ENCODE measurements at places on chromosomes 7 and 10. TPM values are rescaled to one million over a fixed set of nuclear protein-coding genes. Genes with fewer than 3 reads are reported as not detected.

PKD2L1 gene
- total RNA-seq, result not detected

KNDC1 gene
- 0.12 TPM for total RNA-seq

OPALIN gene
- total RNA-seq, result not detected

CAMK2B gene
- 1.3 TPM for total RNA-seq

PRKG1 gene
- 48.3 TPM for total RNA-seq

WIPF3 gene
- total RNA-seq, result not detected

LIPN gene
- not detected for total RNA-seq

TMEM184A gene
- total RNA-seq, result not detected

PRF1 gene
- total RNA-seq, result not detected

CHST3 gene
- 46.1 TPM for total RNA-seq

CYP2W1 gene
- total RNA-seq, result not detected

ATP6V0A4 gene
- total RNA-seq, result not detected

PNLIPRP3 gene
- total RNA-seq, result not detected

CPN1 gene
- not detected for total RNA-seq

COL13A1 gene
- total RNA-seq, result 14.8 TPM

MBLAC1 gene
- 2.5 TPM for total RNA-seq

NSUN6 gene
- 9.4 TPM for total RNA-seq

AGAP9 gene
- total RNA-seq, result 2.0 TPM

CACNB2 gene
- total RNA-seq, result 0.31 TPM

ZNF716 gene
- total RNA-seq, result not detected

KLLN gene
- total RNA-seq, result 0.56 TPM

CALML3 gene
- total RNA-seq, result not detected

CFAP70 gene
- total RNA-seq, result 1.6 TPM

VWDE gene
- not detected for total RNA-seq

PRSS37 gene
- total RNA-seq, result not detected

CRTAC1 gene
- total RNA-seq, result not detected

SLC29A4 gene
- 0.40 TPM for total RNA-seq

OR2A5 gene
- not detected for total RNA-seq

YAE1 gene
- 40.0 TPM for total RNA-seq

PKD1L1 gene
- total RNA-seq, result 0.13 TPM

CRPPA gene
- 2.7 TPM for total RNA-seq

PDE6C gene
- total RNA-seq, result not detected

AKR1C4 gene
- not detected for total RNA-seq

CLDN3 gene
- not detected for total RNA-seq

SPACDR gene
- total RNA-seq, result 0.25 TPM

All from aortic smooth muscle cell (primary cell).